Activated CD4-positive, alpha-beta memory T cell treated with anti-CD3 and anti-CD28 coated beads for 36 hours (primary cell): ENCODE measurements at places on chromosomes 6 and 20.

GRCh38 chr6:44940367-44940766, 387.8 kb upstream of the RUNX2 start:
- DNase-seq, result no peak

- no peak for DNase-seq
Measured at GRCh38 chr20:17743677-17744076, 43.9 kb downstream of the BANF2 start.

GRCh38 chr6:76992553-76992952, 470.7 kb downstream of the HTR1B start:
- DNase-seq, result no peak

- no peak for DNase-seq
Measured at GRCh38 chr6:25564943-25565342, 87.1 kb upstream of the SCGN start.

GRCh38 chr6:154876486-154877280, 118.4 kb upstream of the TIAM2 start:
- DNase-seq, result no peak

DNA sequence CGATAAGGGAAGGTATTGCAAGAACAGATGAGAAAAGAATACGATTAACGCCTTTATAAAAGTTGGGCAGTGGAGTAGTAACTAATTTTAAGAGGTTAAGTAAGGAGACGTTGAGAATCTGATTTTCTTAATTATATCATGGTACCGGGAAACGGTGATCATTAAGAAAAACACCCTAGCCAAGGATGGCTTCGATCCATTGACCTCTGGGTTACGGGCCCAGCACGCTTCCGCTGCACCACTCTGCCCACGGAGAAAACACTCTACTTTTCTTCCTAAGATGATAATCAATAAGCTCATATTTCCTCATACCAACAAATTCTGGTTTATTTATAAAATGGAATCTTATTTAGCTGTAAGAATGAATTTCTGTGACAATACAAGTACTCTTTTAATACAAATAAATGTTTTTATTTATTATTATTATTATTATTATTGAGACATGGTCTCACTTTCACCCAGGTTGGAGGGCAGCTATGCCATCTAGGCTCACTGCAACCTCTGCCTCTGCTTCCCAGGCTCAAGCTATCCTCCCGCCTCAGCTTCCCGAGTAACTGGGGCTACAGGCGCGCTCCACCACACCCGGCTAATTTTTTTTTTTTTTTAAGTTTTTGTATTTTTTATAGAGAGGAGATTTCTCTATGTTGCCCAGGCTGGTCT, 8.3 kb downstream of the POM121L2 start:
- DNase-seq, result no peak

DNA sequence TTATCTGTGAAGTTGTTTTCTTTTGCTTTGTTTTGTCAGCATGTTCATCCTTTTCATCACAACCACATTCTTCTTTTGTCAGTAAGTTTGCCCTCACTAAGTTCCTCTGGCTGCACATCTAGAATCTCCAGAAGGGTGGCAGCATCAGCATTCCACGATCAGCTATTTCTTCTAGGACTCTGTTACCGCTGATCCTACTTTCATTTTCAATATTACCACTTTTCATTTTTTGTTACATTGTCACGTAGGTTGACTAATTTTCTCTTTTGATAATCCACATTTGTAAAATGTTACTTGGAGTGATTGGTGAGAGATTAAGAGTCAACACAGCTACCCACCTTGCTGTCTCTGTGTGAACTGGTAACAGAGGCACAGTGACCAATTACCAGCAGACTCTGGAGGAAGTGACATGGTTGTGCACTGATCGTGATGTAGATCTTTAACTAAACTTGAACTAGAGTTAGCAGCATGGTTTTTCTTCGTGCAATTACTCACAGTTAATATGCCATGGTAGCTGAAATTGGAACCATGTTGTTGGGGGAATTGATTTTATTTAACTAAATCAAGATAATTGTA, 307.9 kb upstream of the SLC35B3 start:
- DNase-seq, result no peak
